HS-27A (cell line): ENCODE measurements at places on chromosomes 1 and 21.

DNA sequence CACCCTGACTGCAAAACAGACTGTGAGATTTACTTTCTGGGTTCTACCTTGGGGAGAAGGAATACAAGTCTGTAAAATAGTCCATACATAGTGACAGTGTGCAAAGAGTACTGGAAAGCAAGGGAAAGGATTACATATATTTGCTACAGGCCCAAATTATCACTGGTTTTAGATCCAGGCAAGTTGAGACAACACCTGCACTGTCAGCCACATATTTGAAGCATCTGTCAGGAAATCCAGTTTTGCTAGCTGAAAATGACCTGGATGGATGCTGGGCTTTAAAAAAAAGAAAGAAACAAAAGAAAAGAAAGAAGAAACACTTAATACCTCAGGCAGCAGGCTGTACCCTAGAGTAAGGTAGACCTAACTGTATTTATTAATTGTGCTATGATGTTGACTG lies 23.9 kb upstream of the SPRR2G start:
- no peak for DNase-seq

DNA sequence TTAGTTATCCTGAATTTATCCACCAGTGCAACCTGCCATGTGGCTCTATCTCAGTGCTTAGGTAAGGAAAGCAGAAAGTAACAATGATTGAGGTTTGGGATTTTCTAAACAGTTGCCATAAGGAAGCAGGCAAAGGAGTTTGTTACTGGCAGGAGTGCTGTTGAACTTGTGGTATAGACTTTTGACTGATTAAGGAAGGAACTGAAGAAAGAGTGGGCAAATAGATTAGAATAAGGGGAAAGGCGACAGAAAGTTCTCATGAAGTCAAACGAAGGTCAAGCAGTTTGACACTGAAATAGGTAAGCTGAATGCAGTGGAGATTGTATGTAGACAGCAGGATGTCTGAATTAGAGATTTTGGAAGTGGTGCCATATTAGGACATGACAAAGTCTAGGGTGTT lies 24.2 kb upstream of the CR2 start:
- no peak for DNase-seq

GRCh38 chr21:33360281-33360680 lies 35.5 kb downstream of the IFNAR1 start:
- no peak for DNase-seq

- no peak for DNase-seq
These were observed 23.4 kb upstream of the ARF1 start for GRCh38 chr1:228058949-228059633.

DNA sequence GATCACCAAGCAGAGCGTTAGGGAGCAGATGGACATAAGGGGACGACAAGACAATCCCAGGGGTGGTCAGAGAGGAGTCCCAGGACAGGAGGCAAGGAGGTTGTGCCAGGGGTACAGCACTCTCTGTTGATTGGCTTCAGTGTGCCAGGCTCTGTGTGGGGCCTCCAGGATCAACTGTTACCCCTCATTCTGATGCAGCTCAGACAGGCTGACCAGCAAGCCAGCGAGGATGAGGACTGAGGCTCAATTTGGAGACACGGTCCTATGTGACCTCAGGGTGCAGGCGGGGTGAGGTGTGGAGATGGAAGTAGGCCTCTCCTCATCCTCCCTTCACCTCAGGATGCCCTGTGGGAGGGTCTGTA lies 4.0 kb downstream of the HYI start:
- no peak for DNase-seq

DNA sequence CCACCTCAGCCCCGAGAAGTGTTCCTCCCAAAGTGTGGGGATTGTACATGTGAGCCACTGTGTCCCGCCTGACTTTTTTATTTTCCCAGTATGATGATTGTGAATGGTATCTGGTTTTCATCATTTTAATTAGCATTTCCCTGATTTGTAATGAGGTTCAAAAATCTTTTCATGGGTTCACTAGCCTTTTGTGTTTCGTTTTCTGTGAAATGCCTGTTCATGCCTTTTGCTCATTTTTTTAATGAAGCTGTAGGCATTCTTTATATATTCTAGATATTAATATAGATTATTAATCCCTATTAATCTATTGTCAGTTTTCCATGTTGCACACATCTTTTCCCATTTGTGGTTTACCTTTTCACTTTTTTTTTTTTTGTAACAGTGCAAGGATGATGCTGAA lies 20.5 kb downstream of the DAP3 start:
- DNase-seq, result no peak

GRCh38 chr1:184022668-184023067 lies 14.9 kb downstream of the COLGALT2 start:
- DNase-seq, result no peak

DNA sequence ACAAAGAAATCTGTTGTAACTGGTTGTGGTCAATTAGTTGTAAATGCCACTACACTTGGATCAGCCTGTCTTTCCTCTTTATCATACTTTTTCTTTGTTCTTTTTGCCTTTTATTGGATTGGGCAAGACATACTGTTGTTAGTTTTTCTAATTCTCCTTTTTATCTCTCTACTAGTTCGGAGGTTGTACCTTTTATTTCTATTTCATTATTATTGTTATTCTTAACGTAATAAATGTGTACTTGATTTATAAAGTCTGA lies 59.2 kb downstream of the IVNS1ABP start:
- DNase-seq, result no peak

DNA sequence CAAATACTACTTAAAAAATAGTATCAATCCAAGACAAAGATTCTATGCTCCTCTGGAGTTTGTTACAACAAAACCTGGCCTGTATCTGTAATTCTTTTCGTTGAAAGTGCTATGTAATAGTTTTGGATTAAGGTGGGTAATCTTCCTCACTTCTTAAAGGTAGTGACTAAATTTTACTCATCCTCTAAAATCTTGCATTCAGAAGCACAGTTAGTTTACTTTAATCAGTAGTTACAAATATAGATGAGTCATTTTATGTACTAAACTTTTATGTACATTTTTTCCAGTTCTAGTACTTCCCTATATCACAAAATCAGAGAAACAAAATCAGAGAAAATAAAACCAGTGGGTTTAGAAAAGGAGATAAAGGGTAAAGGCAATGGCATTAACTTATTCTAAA lies 51.3 kb downstream of the ZNHIT6 start:
- DNase-seq, result no peak

GRCh38 chr1:183512450-183512849 lies 40.2 kb downstream of the SMG7 start:
- DNase-seq, result no peak

GRCh38 chr1:207088701-207089626 lies at the start of gene C4BPB:
C4BPB (plus strand) TSS chr1:207088860; CDS start chr1:207089532, 672 bp downstream.
- DNase-seq, result peak; percentile 60

- peak; percentile 89 for DNase-seq
These were observed 6.3 kb upstream of the TNNT2 start for GRCh38 chr1:201383647-201384405.

DNA sequence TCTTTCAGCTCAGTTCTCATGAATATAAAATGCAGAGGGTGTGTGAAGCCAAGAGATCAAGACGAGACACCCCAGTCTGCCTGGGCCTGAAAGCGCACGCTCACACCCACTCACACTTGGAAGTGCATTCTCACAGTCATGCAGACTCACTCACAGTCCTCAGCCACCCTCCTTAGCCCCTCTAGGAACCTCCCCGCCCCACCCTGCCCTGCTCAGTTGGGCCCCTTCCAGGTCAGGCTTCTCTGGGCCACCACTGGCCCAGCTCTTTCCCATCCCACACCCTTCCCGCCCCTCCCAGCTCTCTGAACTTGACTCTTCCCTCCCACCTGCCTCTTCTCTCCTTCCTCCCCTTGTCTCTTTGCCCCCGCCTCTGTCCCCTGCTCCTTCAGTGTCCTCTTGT lies 93.8 kb downstream of the EPHB2 start:
- DNase-seq, result no peak

DNA sequence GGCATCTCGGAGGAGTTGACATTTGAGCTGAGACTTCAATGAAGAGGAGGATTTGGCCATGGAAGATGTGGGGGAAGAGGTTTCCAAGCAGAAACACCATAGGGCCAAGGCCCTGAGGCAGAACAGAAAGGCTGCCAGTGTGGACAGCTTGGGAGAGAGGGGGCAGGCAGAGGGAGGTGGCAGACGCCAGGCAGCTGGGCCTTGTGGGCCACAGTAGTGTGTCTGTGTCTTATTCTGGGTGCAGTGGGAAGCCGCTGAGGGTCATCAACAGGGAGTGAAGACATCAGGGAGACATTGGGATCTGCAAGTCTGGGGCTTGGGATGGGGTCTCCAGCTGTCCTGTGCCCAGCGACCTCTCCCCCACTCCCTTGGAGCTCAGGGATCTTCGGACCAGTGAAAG lies 96.8 kb downstream of the LACTBL1 start:
- no peak for DNase-seq
